Ureter (tissue), 1 donor: ENCODE measurements at places on chromosomes 5 and 9. TPM values are rescaled to one million over a fixed set of nuclear protein-coding genes. Genes with fewer than 3 reads are reported as not detected.

The ATOX1 gene
- 88.6 TPM for total RNA-seq

The SLC6A7 gene
- total RNA-seq, result 0.10 TPM

The TJP2 gene
- 197 TPM for total RNA-seq

The SPEF2 gene
- total RNA-seq, result 12.9 TPM

The CDKN2B-AS1 gene
- total RNA-seq, result 1.5 TPM

The DENND4C gene
- total RNA-seq, result 110 TPM

The LCN15 gene
- not detected for total RNA-seq

The KLF4 gene
- total RNA-seq, result 33.1 TPM

The PKD2L2 gene
- not detected for total RNA-seq

The LHFPL2 gene
- total RNA-seq, result 33.3 TPM

The ENHO gene
- 0.36 TPM for total RNA-seq

The FBP1 gene
- total RNA-seq, result 231 TPM

The DNAH5 gene
- 13.3 TPM for total RNA-seq

The CAPSL gene
- total RNA-seq, result not detected

The FKBP15 gene
- 43.9 TPM for total RNA-seq

The GLIPR2 gene
- 16.3 TPM for total RNA-seq

The PFDN1 gene
- 41.5 TPM for total RNA-seq

The C5orf34 gene
- total RNA-seq, result 3.2 TPM

The CDKN2B gene
- 6.1 TPM for total RNA-seq

The NUTM2F gene
- not detected for total RNA-seq

The ARL15 gene
- total RNA-seq, result 48.0 TPM

The GNA14 gene
- total RNA-seq, result 12.4 TPM

The KCTD16 gene
- 0.18 TPM for total RNA-seq

The C9orf152 gene
- total RNA-seq, result 6.7 TPM

The CAMK4 gene
- total RNA-seq, result 3.0 TPM

The ZNF782 gene
- total RNA-seq, result 10.6 TPM

The PCA3 gene
- total RNA-seq, result not detected

The GALNT12 gene
- 38.5 TPM for total RNA-seq

The SAPCD2 gene
- 1.6 TPM for total RNA-seq

The NEURL1B gene
- 35.0 TPM for total RNA-seq

The NADK2 gene
- 36.8 TPM for total RNA-seq

The CDK5RAP2 gene
- 44.0 TPM for total RNA-seq

The MTX3 gene
- 25.4 TPM for total RNA-seq

The GAS1 gene
- total RNA-seq, result 11.6 TPM

The DNM1 gene
- total RNA-seq, result 31.4 TPM

The POC5 gene
- total RNA-seq, result 15.1 TPM

The SLC25A2 gene
- total RNA-seq, result 1.3 TPM
